ENCODE measurements at places on chromosomes 6 and 20.
A peak's percentile ranks its signal among the peaks of the same experiment; 100 is the strongest.

GRCh38 chr6:154219250-154219649, 137.4 kb downstream of the IPCEF1 start:
- DNase-seq: no peak

- DNase-seq: no peak
Observed at GRCh38 chr6:156545931-156546330, 231.2 kb upstream of the ARID1B start.

DNA sequence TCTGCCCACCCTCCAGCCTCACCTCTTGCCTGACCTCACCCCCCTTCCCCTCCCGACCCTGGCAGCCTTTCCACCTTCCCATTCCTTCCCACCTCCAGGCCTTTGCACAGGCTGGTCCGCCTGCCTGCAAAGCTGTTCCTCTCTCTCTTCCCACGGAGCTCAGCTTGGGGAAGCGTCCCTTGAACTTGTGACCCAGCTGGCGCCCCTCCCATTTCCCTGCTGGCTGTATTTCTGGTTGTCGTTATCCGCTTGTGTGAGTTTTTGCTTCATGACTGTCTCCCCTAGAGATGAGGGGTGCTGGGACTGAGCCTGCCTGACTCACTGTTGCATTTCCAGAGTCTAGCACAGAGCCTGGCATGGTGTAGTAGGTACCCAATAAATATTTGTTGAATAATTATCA, 32.5 kb downstream of the VSTM2L start:
- no peak for DNase-seq

DNA sequence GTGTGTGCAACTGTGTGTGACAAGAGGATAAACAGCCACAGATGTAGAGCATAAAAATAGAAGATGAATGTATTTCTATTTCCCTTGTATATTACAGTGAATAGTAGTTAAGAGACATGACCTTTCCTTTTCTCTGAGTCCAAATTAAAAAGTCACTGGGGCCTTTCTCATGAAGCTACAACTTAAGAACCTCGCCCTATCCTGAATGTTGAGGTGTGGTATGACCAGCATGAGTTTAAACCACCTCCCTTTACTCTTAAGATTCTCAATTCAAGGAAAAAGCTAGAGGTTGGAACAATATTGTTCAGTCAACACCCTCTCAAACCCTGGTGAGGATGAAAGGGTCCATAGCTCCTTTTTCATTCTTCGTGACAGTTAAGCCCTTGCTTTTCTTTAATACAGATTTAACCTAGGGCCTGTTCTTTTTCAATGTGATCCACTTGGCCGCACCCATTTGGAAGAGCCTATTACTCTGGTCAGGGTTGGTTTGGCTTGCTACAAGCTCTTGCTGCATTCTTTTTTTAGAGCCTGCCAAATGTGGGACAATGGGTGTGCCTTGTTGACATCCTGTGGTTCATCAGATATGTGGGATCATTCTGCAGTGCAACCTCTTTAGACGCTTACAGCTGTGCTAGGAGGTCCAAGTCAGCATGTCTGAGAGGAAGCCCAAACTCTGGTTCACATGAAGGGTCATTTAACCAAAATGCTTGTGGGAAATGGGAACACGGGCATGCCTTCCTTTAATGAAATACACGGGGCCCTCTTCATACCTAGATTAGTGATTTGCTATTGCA, 290.0 kb downstream of the HAO1 start:
- DNase-seq: no peak

- no peak for DNase-seq
Observed at GRCh38 chr20:49548371-49548947, 19.5 kb downstream of the PTGIS start.

GRCh38 chr6:73898599-73898998, 202.6 kb downstream of the CD109 start:
- DNase-seq: no peak

- peak; percentile 11 for DNase-seq
Observed at GRCh38 chr20:34179637-34180360, 61.4 kb upstream of the ASIP start.

GRCh38 chr6:35776364-35777215, at the start of gene CLPSL2:
CLPSL2 (plus strand) TSS chr6:35776598; CDS start chr6:35776619, 21 bp downstream.
- DNase-seq: peak; percentile 20

DNA sequence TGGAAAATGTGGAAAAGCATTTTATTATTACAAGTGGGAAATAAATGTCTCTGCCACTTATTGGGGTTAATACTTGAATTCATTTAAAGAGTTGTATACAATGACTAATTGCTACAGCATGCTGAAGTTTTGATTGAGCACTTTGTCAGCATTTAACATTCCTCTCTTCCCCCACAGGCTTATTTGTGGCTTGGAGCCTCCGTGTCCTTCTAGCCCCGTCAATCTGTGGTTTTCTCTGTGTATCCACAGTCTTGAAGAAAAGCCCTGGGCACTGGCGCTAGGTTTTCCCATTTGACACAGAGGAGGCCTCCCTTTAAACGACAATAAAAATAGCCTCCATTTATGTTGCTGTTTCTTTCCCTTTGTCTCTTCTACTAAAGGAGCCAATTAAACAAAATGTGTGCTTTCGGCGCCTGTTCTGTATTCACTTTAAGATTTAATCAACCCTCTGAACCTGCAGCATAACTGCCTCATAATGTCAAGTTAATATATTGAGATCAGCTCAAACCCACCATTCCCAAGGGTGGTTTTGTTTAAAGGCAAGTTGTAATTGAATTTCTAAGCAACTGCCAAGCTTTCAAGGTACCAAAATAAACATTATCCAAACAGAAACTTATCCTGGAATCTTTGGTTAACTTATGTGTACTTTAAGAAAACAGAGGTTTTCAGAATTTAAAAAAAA, 326.6 kb upstream of the RNF24 start:
- no peak for DNase-seq

DNA sequence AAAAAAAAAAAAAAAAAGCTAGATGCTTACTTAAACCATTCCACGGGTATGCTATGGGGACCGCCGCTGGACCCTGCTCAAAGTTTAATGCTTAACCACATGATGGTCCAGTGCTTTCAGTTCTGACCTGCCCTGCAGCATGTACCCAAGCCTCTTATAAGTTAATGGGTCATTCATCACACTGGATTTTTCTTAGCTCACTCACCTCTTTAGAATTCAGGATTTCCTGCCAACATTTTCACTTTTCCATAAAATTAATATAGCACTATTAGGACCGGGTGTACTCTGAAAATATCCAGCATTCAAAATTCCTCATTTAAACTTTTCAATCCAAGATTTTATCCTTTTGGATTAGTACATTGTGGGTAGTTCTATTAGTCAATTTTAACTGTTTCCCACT, 140.8 kb downstream of the ALDH8A1 start:
- DNase-seq: no peak

DNA sequence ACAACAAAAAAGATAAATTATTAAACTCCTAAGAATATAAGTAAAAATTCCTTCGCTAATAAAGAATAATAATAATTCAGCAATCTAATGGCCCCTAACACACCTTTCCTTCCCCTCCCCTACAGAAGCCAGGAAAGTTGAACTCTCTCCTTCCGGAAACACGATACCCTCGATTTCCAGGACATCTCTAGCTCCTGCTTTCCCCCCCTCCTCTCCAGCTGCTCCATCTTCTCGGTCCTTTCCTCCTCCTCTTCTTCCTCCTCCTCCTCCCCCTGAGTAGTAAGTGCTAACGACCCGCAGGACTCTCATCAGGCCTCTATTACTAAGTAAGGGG, 603 bp downstream of the TASP1 start:
- DNase-seq: peak; percentile 27

DNA sequence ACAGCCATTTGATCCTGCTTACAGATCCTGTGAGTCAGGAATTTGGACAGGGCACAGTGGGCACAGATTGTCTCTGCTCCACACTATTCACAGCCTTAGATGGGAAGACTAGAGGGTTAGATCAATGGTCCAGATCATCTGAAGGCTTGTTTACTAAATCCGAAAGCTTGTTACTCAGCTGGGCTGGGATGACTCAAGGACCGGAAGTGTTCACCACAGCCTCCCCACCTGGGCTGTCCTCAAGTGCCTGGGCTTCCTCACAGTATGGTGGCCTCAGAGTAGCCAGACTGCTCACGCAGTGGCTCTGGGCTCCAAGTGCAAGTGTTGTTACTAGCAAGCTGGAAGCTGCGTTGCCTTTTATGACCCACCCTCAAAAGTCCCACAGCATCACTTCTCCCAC, 75.4 kb upstream of the INSM1 start:
- no peak for DNase-seq

DNA sequence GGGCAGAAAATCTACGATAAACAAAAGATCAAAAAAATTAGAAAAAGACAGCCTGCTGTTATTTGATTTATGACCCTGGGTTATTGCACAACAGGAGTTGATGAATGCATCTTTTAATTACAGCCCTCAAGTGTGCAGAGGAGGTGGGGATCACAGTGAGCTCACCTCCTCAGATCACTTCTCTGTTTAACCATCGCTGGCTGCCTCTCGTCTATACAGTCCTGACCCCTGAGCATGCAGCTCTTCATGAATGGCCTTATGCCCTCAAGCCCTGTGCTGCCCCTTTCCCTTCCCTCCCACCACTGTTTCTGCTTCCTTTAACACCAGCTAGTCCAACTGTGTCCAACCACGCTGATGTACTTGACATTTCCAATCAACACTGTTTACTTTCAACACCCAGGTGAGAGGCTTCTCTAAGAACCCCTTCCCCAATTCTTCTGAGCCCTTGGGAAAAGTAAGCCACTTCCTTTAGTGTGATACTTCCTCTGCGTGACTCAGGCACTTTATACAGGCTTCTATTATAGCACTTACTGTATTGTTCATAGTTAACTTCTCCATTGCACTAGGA, 60.6 kb upstream of the RIPOR2 start:
- DNase-seq: peak; percentile 17

DNA sequence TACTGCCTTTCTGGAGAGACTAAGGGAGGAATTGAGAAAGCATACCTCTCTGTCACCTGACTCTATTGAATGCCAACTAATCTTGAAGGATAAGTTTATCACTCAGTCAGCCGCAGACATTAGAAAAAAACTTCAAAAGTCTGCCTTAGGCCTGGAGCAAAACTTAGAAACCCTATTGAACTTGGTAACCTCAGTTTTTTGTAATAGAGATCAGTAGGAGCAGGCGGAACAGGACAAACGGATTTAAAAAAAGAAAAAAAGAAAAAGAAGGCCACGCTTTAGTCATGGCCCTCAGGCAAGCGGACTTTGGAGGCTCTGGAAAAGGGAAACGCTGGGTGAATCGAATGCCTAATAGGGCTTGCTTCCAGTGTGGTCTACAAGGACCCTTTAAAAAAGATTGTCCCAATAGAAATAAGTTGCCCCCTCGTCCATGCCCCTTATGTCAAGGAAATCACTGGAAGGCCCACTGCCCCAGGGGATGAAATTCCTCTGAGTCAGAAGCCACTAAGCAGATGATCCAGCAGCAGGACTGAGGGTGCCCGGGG, 43.1 kb upstream of the RNF182 start:
- no peak for DNase-seq

DNA sequence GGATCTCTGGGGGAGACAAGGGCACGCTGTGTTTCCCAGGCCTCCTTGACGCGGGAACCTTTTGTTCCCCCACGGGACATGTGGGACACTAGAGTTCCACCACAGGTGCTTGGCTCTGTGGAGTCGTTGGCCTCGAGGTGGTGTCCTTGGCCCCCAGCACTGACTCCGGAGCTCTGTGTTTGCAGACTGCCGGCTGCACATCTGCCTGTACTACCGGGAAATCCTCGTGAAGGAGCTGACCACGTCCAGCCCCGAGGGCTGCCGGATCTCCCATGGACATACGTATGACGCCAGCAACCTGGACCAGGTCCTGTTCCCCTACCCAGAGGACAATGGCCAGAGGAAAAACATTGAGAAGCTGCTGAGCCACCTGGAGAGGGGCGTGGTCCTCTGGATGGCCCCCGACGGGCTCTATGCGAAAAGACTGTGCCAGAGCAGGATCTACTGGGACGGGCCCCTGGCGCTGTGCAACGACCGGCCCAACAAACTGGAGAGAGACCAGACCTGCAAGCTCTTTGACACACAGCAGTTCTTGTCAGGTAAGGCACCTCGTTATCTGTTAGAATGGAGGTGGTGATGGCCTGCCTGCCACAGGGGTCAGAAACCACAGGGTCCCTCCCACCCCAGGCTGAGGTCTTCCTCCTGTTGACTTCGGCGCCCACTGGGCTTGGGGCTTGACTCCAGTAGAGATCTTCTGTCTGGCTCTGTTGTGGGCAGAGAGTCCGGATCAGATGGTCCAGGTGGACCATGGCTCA, 9.9 kb downstream of the IRF4 start:
- no peak for DNase-seq

- DNase-seq: no peak
Observed at GRCh38 chr6:144816936-144817335, 531.8 kb downstream of the UTRN start.

Measured in hematopoietic multipotent progenitor cell treated with erythropoietin and hydrocortisone succinate and interleukin-3 and kit ligand, for 6 days (in vitro differentiated cells).